Muscle of arm (tissue), 14 donors: ENCODE measurements at places on chromosomes 12 and 14.

- DNase-seq = no peak
Observed at GRCh38 chr14:68781161-68782021, 11.5 kb downstream of the ZFP36L1 start.

- DNase-seq = no peak
Observed at GRCh38 chr12:9649532-9649940, 20.0 kb upstream of the CLEC2D start.

GRCh38 chr14:22427771-22428231 is 161.2 kb downstream of the DAD1 start:
- no peak for DNase-seq

DNA sequence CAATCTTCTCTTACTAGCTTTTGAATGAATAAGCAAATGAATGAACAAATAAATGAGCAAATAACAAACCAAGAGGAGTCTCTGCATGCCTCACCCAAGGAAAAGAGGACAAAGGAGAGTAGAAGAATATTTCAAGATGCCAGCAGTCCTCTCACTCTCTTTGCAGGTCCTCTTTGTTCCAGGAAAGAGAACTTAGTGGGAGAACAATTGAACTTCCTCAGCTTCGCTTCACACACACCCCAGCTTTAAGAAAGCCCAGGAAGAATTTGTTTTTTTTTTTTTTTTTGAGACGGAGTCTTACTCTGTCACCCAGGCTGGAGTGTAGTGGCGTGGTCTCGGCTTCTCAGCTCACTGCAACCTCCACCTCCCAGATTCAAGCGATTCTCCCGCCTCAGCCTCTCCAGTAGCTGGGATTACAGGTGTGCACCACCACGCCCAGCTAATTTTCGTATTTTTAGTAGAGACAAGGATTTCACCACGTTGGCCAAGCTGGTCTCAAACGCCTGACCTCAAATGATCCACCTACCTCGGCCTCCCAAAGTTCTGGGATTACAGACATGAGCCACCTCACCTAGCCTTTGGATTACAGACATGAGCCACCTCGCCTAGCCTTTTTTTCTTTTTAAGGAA is 20.4 kb downstream of the KRT18 start:
- no peak for DNase-seq

GRCh38 chr12:49274396-49275069 is 9.7 kb downstream of the TUBA1C start:
- DNase-seq = no peak

DNA sequence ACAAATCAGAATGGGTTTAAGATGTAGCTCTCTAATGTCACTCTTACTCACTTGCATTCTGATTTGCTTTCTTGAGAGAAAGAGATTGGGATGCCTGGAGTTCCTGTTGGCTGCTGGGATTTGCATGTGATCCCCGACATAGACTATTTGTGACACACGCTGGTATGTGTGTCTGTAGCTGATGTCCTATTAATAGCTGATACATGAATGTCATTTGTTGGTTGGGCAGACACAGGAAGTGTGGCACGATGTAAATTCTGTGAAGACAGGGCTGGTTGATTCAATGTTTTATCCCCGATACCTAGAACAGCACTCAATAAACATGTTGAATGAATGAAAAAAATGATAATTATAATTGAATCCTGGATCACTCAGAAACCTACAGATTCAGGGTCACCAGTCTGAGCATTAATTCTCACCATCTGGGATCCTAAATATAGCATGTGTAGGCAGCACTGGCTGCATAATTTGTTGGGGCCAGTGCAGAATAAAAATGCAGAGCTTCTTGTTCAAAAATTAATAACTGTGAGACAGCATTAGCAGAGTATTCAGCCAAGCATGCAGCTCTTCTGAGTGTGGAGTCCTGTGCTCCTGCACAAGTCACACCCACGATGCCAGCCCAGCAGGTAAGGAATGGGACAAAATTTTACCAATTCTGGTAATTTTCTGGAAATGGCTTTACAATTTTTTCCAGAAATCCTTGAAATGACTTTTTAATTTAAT is 35.5 kb upstream of the SOCS2 start:
- no peak for DNase-seq
